ENCODE measurements at places on chromosomes 16 and 17. TPM values are rescaled to one million over a fixed set of nuclear protein-coding genes. Genes with fewer than 3 reads are reported as not detected.

CLEC19A gene
- not detected for total RNA-seq

ZPBP2 gene
- total RNA-seq: not detected

KIFC3 gene
- total RNA-seq: 75.4 TPM

KRT35 gene
- total RNA-seq: not detected

TMC8 gene
- 0.34 TPM for total RNA-seq

C16orf92 gene
- total RNA-seq: not detected

RCVRN gene
- not detected for total RNA-seq

KRT12 gene
- total RNA-seq: not detected

RAB26 gene
- 0.84 TPM for total RNA-seq

PRSS53 gene
- total RNA-seq: 2.0 TPM

MYH13 gene
- not detected for total RNA-seq

TBC1D3 gene
- not detected for total RNA-seq
